AG20443 (cell line): ENCODE measurements at places on chromosomes 1 and 21.

DNA sequence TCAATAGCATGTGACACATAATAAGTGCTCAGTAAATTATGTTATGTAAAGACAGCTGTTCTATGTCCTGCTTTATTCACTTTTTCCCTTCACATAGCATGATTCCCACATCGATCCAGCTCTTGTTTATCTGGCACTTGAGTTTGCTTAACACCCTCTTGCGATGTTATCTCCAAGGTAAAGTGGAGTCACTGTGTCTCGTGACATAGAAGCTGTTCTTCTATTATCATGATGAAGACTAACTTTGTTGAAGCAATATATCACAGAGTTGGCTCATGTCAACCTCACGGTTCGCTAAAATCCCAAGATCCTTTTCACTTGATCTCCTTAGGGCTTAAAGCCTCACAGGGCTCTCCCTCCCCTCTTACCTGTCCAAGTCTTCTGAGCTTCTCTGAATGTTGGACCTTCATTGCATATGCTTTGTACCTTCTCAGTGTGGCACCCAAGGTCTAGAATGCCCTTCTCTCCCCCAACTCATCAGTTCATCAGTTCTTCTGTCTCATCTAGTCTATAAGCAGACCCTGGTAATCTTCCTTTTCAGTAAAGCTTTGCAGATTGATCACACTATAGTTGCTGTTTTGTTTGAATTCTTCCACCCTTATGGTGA lies 38.0 kb downstream of the PLXNA2 start:
- DNase-seq, result no peak

- DNase-seq, result no peak
Observed at GRCh38 chr1:112698366-112699310, 8.3 kb downstream of the RHOC start.

GRCh38 chr1:182634306-182635072 lies 30.3 kb upstream of the RGS16 start:
- DNase-seq, result no peak

- DNase-seq, result no peak
Observed at GRCh38 chr1:170765279-170765678, 101.3 kb downstream of the PRRX1 start.

- DNase-seq, result peak; percentile 97
Observed at GRCh38 chr1:183471743-183472487, 384 bp upstream of the SMG7 start.

DNA sequence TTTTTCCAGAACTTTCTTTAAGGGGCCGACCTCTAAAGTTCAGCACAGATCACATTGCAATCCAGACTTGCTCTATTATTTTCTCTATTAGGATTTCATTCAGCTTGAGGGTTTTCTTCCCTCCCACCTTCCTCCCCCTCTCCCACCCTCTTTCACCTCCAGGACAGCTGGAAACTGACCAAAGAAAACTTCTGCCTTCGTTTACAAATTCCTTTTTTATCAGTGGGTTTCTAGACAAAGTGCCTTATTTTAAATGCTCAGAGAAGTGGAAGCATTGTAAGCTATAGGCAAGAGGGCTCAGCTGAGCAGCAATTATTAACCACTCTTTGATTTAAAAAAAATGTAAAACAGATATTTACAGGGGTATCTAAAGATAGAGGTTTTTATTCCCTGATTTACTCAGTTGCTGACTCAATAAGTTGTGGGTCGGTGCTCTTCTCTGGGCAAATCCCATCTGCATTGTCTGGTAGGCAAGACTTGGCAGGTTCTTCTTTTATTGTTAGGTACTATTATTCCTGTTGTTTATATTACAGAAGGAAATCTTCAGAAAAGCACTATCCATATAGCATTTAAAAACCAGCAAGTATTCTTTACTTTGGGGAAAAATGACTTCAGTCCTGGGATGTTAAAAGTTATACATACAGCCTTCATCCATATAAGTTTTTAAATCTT lies 277.0 kb upstream of the C1orf105 start:
- no peak for DNase-seq

DNA sequence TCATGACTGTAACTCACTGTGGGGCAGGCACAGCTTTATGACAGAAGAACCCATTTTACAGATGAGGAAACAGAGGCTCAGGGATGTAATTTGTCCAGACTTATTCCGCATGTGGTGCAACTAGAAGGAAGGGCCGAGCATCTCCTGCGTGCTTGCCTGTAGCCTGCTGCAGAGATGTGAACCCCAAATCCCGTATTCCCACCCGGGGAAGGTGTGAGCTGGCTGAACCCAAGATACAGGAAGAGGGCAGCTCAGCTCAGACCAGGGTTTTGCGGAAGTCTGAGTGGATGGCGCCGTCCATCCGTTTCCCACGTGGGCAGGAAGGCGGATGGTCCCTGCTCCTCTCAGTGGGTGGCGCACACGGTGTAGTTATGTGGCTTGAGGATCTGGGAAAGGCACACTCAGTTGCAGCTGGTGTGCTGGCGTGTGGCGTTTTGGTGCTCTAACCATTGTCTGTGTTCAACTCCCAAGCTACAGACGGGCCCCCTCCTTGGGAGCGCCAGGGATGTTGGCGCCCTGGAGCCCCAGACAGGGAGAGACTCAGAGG lies 1.2 kb downstream of the CROCC start:
- no peak for DNase-seq

- no peak for DNase-seq
Observed at GRCh38 chr1:235864469-235864868, 2.2 kb downstream of the LYST start.

GRCh38 chr1:152912900-152913299 lies 4.6 kb downstream of the IVL start:
- no peak for DNase-seq

DNA sequence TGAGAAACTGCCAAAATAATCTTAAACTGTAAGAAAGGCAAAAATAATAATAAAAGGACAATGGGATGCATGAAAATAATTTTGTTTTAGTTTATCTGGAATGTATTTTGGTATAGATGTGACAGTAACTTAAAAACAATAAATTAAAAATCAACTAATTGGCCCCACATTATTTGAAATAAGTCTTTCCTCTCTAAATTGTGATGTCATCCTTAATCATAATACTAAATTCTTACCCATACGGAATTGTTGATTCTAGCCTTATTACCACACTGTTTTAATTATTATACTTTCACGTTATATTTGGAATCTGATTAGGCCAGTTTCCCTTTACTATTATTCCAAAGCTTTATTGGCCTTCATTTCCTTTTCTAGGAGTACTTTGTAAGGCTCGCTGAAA lies 7.7 kb downstream of the DESI2 start:
- no peak for DNase-seq

GRCh38 chr1:203244776-203245175 lies 15.3 kb upstream of the CHIT1 start:
- no peak for DNase-seq

- DNase-seq, result no peak
Observed at GRCh38 chr1:198865319-198865718, 226.5 kb downstream of the PTPRC start.

DNA sequence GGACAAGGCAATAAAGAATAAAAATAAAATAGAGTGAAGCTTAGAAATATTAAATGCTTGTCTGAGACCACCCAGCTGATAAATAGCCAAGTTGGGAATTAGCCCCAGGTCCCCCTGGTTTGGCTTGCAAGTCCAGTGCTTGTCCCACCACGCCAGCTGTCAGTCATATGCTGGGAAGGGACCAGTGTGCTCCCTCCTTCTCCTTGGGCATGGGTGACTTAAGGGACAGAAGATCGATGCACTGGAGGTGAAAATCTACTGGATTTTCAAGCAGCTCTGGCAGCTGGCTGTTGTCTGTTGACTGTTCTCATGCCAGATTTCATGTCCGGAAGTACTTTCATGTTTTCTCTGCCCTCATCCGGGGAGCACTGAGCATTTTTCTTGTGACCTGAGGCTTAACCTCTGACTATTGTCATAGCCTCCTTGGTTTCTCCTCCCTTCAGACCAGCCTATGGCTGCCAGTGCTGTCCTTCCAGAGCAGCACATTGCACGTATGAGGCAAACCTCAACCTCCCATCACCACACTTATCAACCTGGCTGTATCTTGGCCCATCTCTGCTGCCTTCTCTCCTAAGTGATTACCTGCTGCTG lies 12.4 kb downstream of the LMOD1 start:
- no peak for DNase-seq

DNA sequence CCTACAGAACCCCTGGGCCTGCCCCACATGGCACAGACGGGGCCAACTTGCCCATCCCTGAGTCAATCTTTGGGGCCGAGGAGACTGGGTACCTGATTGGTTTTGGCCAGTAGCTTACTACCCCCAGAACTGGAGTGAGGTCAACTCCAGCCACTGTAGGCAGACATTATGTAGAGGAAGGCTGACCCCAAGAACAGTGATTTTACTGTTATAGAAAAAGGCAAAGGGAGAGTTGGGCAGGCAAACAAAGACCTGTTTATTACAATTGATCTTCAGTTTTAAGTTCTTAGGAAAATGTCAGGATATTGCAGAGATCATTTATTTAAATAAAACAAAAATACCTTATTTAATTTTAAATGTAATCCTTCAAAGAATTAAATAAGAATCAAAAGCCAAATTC lies 653.8 kb downstream of the NPHP4 start:
- DNase-seq, result no peak

DNA sequence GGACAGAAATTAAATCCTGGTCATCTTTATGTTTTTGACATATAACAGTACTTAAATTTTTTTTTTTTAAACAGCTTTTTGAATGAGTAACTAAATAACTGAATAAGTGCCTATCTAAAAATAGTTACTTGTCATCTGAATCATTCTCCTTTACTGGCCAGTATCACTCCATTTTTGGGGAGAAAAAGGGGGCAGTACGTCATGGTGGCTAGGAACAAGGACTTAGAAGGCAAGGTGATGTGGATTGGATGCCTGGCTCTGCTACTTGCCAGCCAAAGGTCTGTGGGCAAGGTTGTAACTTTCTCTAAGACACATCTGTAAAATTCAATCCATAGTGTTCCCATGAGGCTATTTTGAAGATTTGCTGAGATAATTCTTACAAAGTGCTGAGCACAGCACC lies 220.4 kb upstream of the DEPDC1 start:
- no peak for DNase-seq

- DNase-seq, result no peak
Observed at GRCh38 chr1:187734427-187734826, 905.7 kb downstream of the PLA2G4A start.

GRCh38 chr1:169538998-169539871 lies 47.0 kb downstream of the F5 start:
- DNase-seq, result peak; percentile 21

- DNase-seq, result peak; percentile 91
Observed at GRCh38 chr1:221886743-221887414, 145.0 kb upstream of the DUSP10 start.

- no peak for DNase-seq
Observed at GRCh38 chr1:85295006-85295431, 18.6 kb upstream of the BCL10 start.

DNA sequence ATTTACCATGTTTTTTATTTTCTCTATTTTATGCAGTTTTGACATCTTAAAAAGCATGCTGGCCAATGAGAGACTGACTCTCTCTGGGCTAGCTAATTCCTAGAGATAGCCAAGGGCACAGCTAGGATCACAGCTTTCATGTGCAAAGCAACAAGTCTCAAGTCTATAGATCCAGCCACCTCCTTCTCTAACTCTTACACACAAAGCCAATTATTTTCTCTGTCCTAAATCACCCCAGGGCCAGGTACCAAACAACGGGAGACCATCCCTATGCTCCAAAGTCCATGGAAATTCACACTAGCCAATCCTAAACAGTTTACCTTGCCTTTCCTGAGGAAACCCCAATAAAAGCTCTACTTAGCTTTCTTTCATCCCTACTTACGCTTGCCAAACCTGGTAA lies 38.0 kb downstream of the ARHGAP29 start:
- no peak for DNase-seq

DNA sequence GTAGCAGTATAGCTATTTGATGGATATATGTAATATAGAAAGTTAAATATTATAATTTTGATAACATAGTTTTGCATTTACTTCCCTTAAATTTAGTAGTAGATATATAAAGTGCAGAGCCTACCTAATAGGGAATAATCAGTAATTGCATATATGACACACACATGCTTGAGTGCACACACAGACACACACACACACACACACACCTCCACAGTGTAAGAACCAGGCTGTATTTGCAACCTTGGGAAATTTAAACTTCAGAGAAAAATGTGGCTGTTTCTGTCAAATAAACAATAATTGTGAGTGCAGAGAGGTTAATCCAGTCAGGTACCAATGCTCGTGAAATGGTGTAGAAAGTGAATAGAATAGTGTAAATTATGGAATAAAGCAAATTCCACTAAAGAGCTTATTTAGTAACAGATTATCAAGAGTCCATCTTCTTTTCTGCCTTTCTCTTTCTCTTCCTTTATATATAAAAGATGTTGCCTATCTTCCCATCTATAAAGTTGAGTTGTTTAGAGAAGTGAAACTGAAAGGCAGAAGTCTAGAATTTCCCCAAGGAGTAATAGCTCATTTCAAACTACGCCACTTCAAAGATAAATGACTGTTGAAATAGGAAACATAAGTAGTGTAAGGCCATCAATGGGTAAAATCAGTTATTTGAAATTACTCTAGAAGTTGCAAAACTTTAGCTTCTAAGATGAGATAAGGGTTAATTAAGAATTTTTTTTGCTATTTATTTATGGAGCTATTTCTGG lies 273.7 kb downstream of the SRGAP2C start:
- DNase-seq, result no peak

- peak; percentile 50 for DNase-seq
Observed at GRCh38 chr1:207026104-207026534, 6.4 kb downstream of the C1orf116 start.

DNA sequence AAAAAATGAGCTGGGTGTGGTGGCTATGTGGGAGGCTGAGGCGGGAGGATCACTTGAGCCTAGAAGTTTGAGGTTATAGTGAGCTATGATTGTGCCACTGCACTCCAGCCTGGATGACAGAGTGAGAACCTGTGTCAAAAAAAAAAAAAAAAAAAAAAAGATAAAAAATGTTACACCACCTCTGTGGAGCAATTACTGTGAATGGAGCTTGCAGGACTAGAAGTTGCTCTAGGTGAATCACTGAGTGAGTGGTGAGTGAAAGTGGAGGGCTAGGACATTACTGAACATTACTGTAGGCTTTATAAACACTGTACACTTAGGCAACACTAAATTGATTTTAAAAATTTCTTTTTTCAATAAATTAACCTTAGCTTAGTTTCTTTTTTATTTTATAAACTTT lies 21.9 kb downstream of the TLCD4 start:
- no peak for DNase-seq

GRCh38 chr1:39106801-39107327 lies 80.7 kb downstream of the NDUFS5 start:
- no peak for DNase-seq

- DNase-seq, result no peak
Observed at GRCh38 chr1:193413376-193413775, 227.0 kb upstream of the B3GALT2 start.

GRCh38 chr21:39087238-39088030 lies 95.8 kb downstream of the PSMG1 start:
- DNase-seq, result no peak

- DNase-seq, result no peak
Observed at GRCh38 chr1:86508583-86508969, 38.3 kb upstream of the CLCA4 start.

GRCh38 chr1:225539069-225539468 lies 111.2 kb upstream of the LBR start:
- DNase-seq, result peak; percentile 11
